ENCODE measurements at places on chromosomes 5 and 9.
A peak's percentile ranks its signal among the peaks of the same experiment; 100 is the strongest.

- DNase-seq, result no peak
Measured at GRCh38 chr9:135616619-135617537, 22.5 kb downstream of the GLT6D1 start.

GRCh38 chr9:15834541-15834940 lies 281.7 kb downstream of the CCDC171 start:
- DNase-seq, result peak; percentile 67

DNA sequence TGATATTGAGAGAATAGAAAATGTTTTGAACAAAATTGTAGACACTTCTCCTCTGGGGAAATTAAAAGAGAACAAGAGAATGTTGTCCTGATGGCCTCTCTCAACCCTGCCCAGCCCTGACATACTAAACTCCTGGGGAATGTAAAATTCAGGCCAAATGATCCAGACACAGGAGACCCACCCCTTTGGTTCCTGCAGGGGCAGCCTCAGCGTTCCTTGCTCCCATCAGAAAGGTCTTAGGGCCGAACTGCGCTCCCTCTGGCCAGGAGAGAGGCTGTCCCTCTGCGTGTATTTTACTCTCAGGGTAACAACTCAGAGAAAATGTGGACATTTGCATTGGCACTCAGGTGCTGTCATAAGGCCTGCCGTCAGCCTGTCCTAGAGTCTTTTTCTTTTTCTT lies 616.3 kb upstream of the KLF4 start:
- DNase-seq, result no peak

- peak; percentile 69 for DNase-seq
Measured at GRCh38 chr5:149959406-149960236, 937 bp upstream of the SLC26A2 start.

- no peak for DNase-seq
Measured at GRCh38 chr5:105501315-105501714, 1938.7 kb upstream of the NUDT12 start.

- no peak for DNase-seq
Measured at GRCh38 chr5:98775246-98776065, 2.0 kb downstream of the RGMB start.

GRCh38 chr5:38636626-38637025 lies 80.2 kb upstream of the LIFR start:
- DNase-seq, result no peak

GRCh38 chr5:175478384-175479124 lies at the start of gene SFXN1:
SFXN1 (plus strand) TSS chr5:175478560; CDS start chr5:175492104, 13,544 bp downstream.
- peak; percentile 38 for DNase-seq

DNA sequence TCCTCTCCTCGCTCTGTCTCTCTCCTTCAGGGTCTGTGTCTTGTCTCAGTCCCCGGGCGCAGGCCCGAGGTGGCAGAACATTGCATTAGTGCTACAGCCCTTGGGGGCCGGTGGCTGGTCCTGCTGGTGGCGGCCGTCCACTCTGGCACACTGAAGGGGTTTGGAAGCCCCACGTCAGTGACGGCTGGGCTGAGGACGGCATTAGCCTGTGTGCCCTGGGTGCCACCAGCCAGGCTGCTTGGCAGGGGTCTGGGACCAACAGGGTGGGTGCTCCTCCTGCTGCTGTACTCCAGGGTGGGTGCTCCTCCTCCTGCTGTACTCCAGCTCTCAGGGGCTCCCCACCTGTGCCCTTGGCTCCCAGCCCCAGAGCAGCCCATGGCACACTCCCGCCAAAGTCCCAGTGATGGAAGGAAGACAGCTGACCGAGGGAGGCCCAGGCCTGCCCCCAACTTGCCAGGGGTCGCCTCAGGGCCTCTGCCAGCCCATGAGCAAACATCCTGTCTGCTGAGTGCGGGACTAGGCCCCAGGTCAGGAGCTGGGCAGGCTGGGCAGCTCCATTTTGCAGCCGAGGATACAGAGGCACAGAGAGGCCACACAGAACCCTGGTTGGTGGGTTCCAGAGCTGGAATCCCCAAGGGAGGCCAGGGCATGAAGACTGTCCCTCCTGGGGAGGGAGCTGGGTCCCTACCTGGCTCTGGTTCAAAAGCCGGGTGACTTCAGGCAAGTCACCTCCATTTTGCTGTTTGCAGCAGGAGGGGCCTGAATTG lies 27.3 kb downstream of the SARDH start:
- no peak for DNase-seq

- no peak for DNase-seq
Measured at GRCh38 chr5:16593628-16594027, 23.2 kb downstream of the RETREG1 start.

- peak; percentile 28 for DNase-seq
Measured at GRCh38 chr9:80957801-80958200, 731.5 kb downstream of the TLE1 start.

- DNase-seq, result no peak
Measured at GRCh38 chr5:59598547-59598874, 295.0 kb downstream of the PDE4D start.

- peak; percentile 43 for DNase-seq
Measured at GRCh38 chr9:34701023-34701768, 8.7 kb downstream of the CCL21 start.

- DNase-seq, result no peak
Measured at GRCh38 chr5:17222664-17223063, 5.2 kb downstream of the BASP1 start.

DNA sequence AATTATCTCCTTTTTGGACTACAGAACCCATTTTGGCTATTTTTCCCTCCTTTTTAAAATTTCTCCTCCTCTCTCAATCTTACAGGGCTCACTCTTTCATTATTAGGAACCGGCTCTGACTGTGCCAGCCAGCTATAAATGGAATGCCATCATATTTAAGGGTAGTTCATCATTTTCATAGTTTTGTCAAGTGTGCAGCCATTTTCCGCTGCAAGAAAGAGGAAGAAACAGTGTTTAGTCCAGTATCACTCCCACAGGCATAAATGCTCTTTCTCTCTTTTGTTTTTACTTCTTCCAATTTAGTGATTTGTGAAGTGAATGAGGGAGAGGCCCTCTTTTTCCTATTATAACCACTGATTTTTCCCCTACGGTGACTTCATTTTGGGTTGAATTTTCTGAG lies 290.0 kb downstream of the NR3C1 start:
- DNase-seq, result no peak

GRCh38 chr5:102668220-102668932 lies 86.7 kb upstream of the PAM start:
- DNase-seq, result no peak

DNA sequence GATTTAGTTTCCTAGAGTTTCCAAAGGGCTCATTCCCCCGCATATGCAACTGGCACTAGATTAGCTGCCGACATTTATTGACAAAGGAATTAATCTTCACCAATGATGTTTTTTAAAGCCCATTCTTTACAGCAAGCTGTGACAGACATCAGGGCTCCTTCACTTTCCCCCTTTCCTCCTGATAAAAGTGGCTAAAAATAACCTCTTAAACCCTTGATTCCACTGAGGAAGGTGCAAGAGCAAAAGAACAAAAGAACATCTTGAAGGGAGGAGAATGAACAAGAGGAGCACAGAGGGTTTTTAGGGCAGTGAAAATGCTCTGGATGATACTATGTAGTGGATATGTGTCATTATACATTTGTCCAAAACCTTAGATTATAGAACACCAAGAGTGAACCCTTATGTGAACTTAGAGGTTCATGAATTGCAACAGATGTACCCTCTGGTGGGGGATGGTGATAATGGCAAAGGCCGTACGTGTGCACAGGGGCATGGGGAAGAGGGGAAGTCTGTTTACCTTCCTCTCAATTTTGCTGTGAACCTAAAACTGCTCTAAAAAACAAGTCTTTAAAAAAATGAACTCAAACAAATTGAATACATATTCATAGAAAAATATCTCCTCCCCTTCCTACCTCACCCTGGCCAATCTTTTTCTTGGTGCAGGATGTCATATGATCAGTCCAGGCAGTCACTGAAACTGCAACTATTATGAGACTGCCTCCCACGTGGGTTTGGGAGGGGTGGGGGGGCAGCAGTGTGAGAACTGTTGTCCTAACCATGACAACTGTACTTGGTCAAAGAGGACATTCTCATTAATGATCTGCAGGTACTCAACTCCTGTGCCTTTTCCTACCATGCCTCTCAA lies 83.0 kb downstream of the MARCHF3 start:
- DNase-seq, result no peak

DNA sequence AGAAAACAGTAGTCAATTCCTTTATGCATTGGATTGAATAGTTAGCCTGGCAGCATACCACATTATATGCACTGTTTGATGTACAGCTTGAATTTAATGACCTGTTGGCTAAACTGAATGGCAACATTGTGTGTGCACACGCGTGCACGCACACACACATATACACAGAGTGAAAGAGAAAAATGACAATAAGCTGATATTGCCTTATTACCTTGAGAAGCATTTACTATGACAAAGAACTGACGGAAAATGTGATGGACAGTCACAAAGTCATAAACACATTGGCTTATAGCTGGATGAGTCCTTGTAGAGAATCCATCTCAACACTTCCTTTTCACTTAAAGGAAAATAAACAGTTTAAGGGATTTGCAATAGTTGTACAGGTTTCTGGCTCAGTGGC lies 15.5 kb downstream of the JAKMIP2 start:
- DNase-seq, result no peak

- peak; percentile 71 for DNase-seq
Measured at GRCh38 chr9:111356481-111357244, 26.6 kb upstream of the OR2K2 start.

- no peak for DNase-seq
Measured at GRCh38 chr9:82894961-82895821, 167.8 kb downstream of the RASEF start.

GRCh38 chr9:127921557-127922120 lies 4.8 kb upstream of the ST6GALNAC4 start:
- DNase-seq, result no peak

DNA sequence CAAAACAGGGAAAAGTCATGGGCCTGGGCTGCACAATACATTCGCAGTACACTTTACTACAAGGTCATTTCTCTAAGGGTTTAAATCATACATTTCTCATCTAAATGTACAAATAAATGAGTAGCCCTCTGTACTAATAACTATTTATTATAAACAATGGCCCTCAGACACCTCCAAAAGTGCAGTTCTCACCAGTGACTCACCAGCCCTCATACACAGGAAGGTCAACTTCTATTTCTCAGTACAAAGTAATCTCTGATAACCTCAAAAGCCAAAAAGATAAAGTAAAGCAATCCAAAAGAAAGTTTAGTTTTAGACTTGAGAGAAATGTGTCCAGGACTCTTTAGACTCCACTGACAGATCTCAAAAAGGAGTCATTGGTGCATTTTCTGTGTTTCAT lies 1258.1 kb upstream of the CDH6 start:
- DNase-seq, result no peak

DNA sequence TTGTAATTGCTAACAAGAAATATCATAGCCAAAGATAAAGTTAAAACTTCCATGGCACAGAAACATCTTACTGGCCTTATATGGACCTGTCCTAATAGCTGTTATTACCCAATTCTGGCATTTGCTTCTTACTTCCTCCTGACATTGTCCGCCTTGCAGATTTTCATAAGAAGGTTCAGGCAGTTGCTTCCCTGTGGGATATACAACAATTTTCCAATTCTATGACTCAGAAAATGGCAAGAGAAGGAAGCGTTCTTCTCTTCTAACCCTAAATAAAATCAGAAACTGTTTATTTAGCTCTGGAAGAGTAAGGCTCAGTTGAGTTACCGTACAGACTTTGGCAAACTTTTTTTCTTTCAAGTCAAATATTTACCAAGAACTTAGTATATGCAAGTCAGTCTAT lies 1.7 kb downstream of the PRKAA1 start:
- no peak for DNase-seq

GRCh38 chr9:26261503-26262330 lies 583.5 kb upstream of the TUSC1 start:
- DNase-seq, result peak; percentile 78

GRCh38 chr5:134444941-134445471 lies 33.3 kb upstream of the CDKN2AIPNL start:
- DNase-seq, result no peak

- DNase-seq, result no peak
Measured at GRCh38 chr5:112084149-112084548, 327.2 kb upstream of the NREP start.

DNA sequence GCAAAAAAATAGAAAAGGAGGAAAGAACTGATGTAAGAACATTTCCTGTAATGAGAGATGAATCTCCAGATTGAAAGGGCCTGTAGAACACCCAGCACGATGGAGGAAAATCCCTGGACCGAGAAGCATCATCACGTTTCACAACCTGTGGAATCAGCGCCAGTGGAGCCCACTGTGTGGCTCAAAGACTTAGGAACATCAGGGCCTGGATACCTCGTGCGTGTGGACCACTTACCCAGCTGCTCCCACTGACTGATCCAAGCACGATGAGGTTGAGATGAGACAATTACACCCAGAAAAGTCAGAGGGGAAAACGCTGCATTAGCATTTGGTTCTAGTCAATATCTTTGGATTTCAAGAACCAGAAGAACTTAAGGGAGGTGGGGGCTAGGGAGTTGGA lies 224.6 kb downstream of the SYK start:
- DNase-seq, result no peak

- DNase-seq, result peak; percentile 81
Measured at GRCh38 chr9:71748280-71748743, 20.0 kb downstream of the CEMIP2 start.

- no peak for DNase-seq
Measured at GRCh38 chr5:131262953-131263541, 806 bp upstream of the CDC42SE2 start.

- DNase-seq, result no peak
Measured at GRCh38 chr5:94240134-94240533, 378.3 kb downstream of the KIAA0825 start.

DNA sequence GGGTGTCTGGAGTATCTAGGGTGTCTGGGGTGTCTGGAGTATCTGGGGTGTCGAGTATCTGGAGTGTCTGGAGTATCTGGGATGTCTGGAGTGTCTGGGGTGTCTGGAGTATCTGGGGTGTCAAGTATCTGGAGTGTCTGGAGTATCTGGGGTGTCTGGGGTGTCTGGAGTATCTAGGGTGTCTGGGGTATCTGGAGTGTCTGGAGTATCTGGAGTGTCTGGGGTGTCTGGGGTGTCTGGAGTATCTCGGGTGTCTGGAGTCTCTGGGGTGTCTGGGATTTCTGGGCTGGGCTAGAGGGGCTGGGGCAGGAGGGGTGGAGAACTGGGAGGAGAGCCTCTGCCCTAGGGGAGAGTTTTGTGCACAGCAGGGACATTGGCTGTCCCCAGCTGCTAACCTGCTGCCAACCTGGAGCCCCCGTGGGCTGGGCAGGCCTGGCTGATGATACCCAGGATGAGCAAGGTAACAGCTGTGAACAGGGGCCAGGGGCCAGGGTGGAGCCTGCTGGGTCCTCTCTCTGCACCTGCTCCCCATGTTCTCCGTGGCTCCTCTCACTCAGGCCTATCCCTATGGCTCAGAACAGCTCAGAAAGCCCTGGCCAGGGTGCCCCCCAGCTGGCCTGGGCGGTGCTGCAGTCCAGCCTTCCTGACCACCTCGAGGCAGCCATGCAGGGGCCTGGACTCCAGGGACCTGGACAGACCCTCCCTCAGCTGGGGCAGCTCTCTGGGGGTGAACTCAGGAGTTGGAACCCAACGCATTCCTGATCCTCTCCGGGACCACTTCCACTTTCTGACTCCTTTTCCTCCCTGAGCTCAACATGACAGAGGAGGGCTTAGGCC lies 29.9 kb downstream of the LHX3 start:
- DNase-seq, result no peak

- DNase-seq, result no peak
Measured at GRCh38 chr5:35903631-35904203, 34.7 kb downstream of the CAPSL start.

- DNase-seq, result no peak
Measured at GRCh38 chr5:126919566-126919965, 110.8 kb downstream of the MARCHF3 start.

All from brain microvascular endothelial cell (primary cell).